ENCODE measurements at places on chromosomes 1 and 21.

DNA sequence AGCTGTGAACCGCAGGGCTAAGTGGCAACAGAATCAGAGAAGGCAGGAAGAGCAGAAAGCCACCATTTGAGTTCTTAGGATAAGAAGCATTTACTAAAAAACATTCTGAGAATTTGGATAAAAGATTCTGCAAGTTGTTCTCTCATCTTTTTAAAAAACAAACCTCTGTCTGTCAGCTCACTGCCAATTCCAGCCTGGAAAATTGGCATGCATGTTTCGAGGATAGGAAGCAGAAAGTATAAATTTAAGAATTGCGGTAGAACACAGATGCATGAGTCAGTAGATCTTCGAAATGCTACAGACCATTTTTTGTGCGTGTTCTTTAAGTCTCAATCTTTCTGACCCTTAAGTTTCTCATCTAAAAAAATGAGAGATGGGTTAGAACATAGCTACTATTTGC is 544.5 kb upstream of the DAB1 start:
- no peak for DNase-seq

GRCh38 chr21:33734818-33735217 is 92.5 kb downstream of the ITSN1 start:
- DNase-seq, result no peak

GRCh38 chr1:51736702-51737101 is 119.8 kb downstream of the OSBPL9 start:
- no peak for DNase-seq

- no peak for DNase-seq
These were observed 543.7 kb downstream of the NPHP4 start for GRCh38 chr1:5448486-5448885.

GRCh38 chr1:175697255-175697654 is 46.1 kb downstream of the TNR start:
- DNase-seq, result no peak

Data from D721Med (cell line).